ENCODE measurements at places on chromosomes 3 and 15.

DNA sequence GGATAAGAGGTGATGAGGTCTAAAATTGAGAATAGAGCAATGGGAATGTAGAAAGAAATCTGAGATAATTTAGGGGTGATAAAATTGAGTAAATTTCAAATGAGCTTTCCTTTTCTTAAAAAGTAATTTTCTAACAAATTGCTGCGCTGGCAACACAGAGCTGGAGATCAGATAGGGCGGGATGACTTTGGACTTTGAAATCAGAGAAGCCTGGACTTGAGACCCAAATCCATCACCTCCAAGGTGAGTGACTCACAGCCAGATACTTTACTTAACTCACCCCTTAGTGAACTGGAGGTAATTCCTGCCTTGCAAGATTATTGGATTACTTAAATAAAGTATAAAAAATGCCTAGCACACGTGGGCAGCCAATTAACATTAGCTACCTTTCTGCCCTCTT is 80.8 kb downstream of the P2RY1 start:
- no peak overlapping the region for H3K4me3 ChIP-seq
- no peaks in the 10 kb centered on the region for H3K27me3 ChIP-seq
- no peak for DNase-seq
- no peaks in the 10 kb centered on the region for H3K4me1 ChIP-seq

- no peaks in the 10 kb centered on the region for H3K36me3 ChIP-seq
- no peaks in the 10 kb centered on the region for H3K27me3 ChIP-seq
- H3K4me1 ChIP-seq: peaks cover 26% of the 10 kb centered on the region
Measured at GRCh38 chr3:139758654-139759291, 81.0 kb upstream of the NMNAT3 start.

DNA sequence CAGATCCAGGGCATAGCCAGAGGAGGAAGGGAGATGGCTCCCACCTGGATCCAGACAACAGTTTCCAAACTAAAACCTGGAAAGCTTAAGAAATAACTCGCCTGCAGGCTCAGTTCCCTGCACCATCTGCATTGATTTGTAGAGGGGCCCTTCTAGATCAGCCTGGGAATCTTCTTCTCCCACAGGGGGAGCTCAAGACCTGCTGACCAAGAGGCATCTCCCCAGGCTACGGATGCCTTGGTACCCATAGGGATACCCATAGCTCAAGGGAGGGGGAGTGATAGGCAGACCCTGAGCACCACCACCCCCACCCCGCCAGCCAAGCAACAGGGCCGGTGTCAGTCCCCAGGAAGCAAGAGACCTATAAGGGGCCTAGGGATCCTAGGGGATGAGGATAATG is 28.0 kb upstream of the DCLK3 start:
- peak; percentile 16 for DNase-seq
- no peaks in the 10 kb centered on the region for H3K36me3 ChIP-seq
- H3K27ac ChIP-seq: no peak overlapping the region
- no peaks in the 10 kb centered on the region for H3K27me3 ChIP-seq
- no peak overlapping the region for H3K4me3 ChIP-seq

GRCh38 chr3:178206521-178206920 is 329.7 kb upstream of the KCNMB2 start:
- no peak overlapping the region for H3K27ac ChIP-seq

- H3K4me1 ChIP-seq: peaks cover 10% of the 10 kb centered on the region
- no peaks in the 10 kb centered on the region for H3K36me3 ChIP-seq
- no peaks in the 10 kb centered on the region for H3K27me3 ChIP-seq
Measured at GRCh38 chr3:111675846-111676210, 80.7 kb upstream of the ZBED2 start.

GRCh38 chr3:99842826-99843589 is 25.3 kb downstream of the CMSS1 start:
- H3K4me1 ChIP-seq: peaks cover 5% of the 10 kb centered on the region
- H3K36me3 ChIP-seq: no peaks in the 10 kb centered on the region
- no peak for DNase-seq
- H3K27me3 ChIP-seq: no peaks in the 10 kb centered on the region
- no peak overlapping the region for H3K27ac ChIP-seq

- no peak for DNase-seq
- H3K4me3 ChIP-seq: no peak overlapping the region
- H3K27ac ChIP-seq: no peak overlapping the region
Measured at GRCh38 chr3:100525753-100526612, 33.6 kb downstream of the TMEM45A start.

- H3K4me3 ChIP-seq: no peak overlapping the region
- no peaks in the 10 kb centered on the region for H3K36me3 ChIP-seq
- no peak overlapping the region for H3K27ac ChIP-seq
Measured at GRCh38 chr3:114101101-114101500, 44.6 kb downstream of the QTRT2 start.

DNA sequence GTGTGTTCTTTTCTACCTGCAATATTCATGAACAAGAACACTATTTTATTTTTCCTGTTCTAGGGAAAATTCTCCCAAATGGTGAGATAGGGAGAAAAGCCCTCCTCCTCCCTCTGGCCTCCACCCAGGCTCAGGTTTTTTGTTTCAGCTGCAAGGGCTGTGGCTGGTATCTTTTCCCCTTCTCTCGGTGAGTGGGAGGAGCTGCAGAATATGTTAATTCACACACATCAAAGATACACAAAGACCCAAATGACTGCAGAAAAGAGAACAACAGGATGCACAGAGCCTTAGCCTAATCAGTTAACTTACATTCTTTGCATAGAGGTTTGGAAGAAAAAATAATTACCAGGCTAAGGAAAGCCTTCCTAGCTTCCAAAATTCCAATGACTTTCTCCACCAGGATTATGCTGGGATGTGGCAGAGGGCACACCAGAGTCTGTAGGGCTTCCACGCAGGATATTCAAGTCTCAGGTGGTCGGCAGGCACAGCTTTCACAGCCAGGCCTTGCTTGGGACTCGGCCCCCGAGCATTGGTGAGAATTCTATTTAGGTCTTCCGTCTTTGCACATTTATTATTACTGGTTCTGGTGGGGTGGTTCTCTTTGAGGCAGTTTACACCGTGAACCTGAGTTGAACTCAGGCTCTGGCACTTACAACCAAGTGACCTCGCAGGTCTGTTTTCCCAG is 64.9 kb downstream of the ABHD5 start:
- no peak overlapping the region for H3K27ac ChIP-seq
- no peaks in the 10 kb centered on the region for H3K27me3 ChIP-seq
- H3K4me3 ChIP-seq: no peak overlapping the region
- peaks cover 17% of the 10 kb centered on the region for H3K4me1 ChIP-seq
- DNase-seq: no peak

- no peak overlapping the region for H3K4me3 ChIP-seq
- H3K27me3 ChIP-seq: no peaks in the 10 kb centered on the region
- H3K4me1 ChIP-seq: peaks cover 50% of the 10 kb centered on the region
- H3K36me3 ChIP-seq: no peaks in the 10 kb centered on the region
- no peak for DNase-seq
Measured at GRCh38 chr15:40048926-40049475, 10.0 kb upstream of the SRP14 start.

DNA sequence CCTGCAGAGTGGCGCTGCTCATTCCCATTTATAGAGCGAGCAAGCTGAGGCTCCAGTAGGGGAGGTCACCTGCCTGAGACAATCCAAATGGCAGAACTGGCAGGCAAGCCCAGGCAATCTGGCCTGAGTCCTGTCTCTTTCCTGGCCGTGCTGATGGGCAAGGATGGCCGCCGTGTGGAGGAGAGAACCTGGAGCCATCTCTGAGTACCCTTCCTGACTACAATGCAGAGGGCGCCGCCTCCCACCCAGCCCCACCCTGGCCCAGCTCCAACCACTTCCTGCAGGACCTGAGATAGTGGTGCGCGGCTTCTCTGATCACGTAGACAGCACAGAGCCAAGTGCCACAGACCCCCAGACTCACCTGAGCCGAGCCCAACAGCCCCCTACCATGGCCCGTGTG is 7.0 kb downstream of the TLR9 start:
- no peak for DNase-seq
- no peaks in the 10 kb centered on the region for H3K27me3 ChIP-seq
- H3K36me3 ChIP-seq: peaks cover 17% of the 10 kb centered on the region
- no peak overlapping the region for H3K4me3 ChIP-seq
- H3K27ac ChIP-seq: no peak overlapping the region
- H3K4me1 ChIP-seq: peaks cover 20% of the 10 kb centered on the region

GRCh38 chr3:158743664-158744566 is 11.7 kb upstream of the RARRES1 start:
- no peaks in the 10 kb centered on the region for H3K36me3 ChIP-seq
- H3K4me3 ChIP-seq: no peak overlapping the region
- H3K4me1 ChIP-seq: no peaks in the 10 kb centered on the region
- H3K27me3 ChIP-seq: no peaks in the 10 kb centered on the region

- H3K4me3 ChIP-seq: no peak overlapping the region
- no peaks in the 10 kb centered on the region for H3K36me3 ChIP-seq
- no peaks in the 10 kb centered on the region for H3K4me1 ChIP-seq
Measured at GRCh38 chr3:135239615-135239884, 444.5 kb downstream of the EPHB1 start.

GRCh38 chr3:155014953-155015352 is 65.2 kb upstream of the MME start:
- peaks cover 7% of the 10 kb centered on the region for H3K4me1 ChIP-seq
- no peaks in the 10 kb centered on the region for H3K27me3 ChIP-seq
- no peak overlapping the region for H3K27ac ChIP-seq
- DNase-seq: no peak

- H3K4me1 ChIP-seq: no peaks in the 10 kb centered on the region
- H3K27ac ChIP-seq: no peak overlapping the region
- H3K4me3 ChIP-seq: no peak overlapping the region
- DNase-seq: no peak
- no peaks in the 10 kb centered on the region for H3K27me3 ChIP-seq
- no peaks in the 10 kb centered on the region for H3K36me3 ChIP-seq
Measured at GRCh38 chr3:17340261-17340660, 402.2 kb downstream of the TBC1D5 start.

GRCh38 chr15:79184465-79184892 is 93.9 kb upstream of the RASGRF1 start:
- no peaks in the 10 kb centered on the region for H3K36me3 ChIP-seq
- no peak overlapping the region for H3K4me3 ChIP-seq
- H3K27ac ChIP-seq: no peak overlapping the region
- H3K4me1 ChIP-seq: no peaks in the 10 kb centered on the region
- DNase-seq: peak; percentile 47

- no peaks in the 10 kb centered on the region for H3K27me3 ChIP-seq
- H3K4me1 ChIP-seq: no peaks in the 10 kb centered on the region
- DNase-seq: no peak
- no peak overlapping the region for H3K27ac ChIP-seq
Measured at GRCh38 chr3:158159714-158160113, 49.8 kb downstream of the RSRC1 start.

DNA sequence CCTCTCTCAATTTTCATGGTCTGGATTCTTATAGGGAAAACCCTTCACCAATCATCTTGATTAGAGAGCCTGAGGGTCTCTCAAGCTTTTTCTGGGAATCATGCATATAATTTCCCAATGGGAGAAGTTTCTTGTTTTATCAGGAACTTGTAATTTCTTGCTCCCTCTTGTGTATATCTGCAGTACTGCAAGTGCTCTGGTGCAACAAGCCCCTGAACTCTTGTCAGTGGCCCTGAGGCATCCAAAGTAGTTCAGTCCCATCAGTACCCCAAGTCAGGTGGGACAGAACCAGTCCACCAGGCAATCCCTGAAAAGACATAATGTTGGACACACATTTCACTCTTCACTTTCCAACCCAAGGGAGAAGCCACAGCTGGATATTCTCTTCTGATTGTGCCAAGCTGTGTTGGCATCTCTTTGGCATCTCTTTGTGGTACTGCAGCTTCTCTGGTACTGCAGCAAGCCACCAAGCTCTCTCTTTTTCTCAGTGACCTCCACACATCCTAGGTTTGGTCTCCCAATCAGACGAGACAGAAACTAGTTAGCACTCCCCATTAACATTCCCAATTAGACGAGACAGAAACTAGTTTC is 214.5 kb downstream of the ZIC4 start:
- no peaks in the 10 kb centered on the region for H3K27me3 ChIP-seq
- H3K4me3 ChIP-seq: no peak overlapping the region

Measured in SJCRH30 (cell line).